Daoy (cell line): ENCODE measurements at places on chromosomes 3 and 15.

GRCh38 chr15:74541494-74542165, 610 bp downstream of the ARID3B start:
- DNase-seq = peak; percentile 76

DNA sequence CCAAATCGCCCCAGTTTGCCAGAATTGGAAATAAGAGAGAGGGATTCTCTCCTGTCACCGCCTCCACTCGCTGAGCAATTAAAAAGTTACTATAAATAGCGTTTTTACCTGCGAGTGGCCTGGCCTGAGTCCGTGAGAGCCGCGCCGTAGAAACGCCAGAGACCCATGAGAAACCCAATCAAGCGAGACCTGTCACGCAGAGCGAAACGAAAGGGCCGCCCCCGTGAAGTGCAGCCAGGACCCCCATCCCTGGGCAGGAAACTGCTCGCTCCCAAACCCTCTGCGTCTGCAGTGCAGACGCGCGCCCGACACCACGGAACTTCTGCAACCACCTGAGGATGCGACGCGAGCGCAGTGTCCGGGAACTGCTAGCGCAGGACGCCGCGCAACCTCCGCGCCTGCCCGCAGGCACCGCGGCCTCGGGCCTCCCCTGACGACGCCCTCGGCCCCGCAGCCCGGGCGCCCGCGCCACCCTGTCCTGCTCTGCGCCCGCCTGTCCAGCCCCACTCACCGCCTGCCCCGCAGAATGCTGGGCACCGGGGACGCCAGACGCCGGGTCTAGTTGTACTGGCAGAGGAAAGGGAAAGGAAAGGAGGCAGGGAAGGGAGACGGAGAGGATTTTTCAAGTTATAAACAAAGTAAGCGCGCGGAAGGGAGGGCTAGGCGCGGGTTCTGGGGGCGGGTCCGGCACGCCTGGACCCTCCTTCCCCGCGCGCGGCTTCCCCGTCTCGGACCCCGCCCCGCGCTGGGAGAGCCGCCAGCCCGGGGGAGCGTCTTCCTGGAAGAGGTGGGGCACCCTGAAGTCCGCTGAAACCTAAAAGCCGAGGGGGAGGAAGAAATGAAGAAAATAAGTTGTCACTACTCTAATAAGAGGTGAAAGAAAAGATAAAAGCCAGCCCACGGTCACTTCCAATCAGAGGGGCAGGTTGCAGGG, at the start of gene PLSCR4:
TSS of gene PLSCR4 (minus strand) at position 657 of the 934 bp plus-strand sequence. CDS start 29,034 bp downstream, outside the sequence.
- DNase-seq = peak; percentile 78

DNA sequence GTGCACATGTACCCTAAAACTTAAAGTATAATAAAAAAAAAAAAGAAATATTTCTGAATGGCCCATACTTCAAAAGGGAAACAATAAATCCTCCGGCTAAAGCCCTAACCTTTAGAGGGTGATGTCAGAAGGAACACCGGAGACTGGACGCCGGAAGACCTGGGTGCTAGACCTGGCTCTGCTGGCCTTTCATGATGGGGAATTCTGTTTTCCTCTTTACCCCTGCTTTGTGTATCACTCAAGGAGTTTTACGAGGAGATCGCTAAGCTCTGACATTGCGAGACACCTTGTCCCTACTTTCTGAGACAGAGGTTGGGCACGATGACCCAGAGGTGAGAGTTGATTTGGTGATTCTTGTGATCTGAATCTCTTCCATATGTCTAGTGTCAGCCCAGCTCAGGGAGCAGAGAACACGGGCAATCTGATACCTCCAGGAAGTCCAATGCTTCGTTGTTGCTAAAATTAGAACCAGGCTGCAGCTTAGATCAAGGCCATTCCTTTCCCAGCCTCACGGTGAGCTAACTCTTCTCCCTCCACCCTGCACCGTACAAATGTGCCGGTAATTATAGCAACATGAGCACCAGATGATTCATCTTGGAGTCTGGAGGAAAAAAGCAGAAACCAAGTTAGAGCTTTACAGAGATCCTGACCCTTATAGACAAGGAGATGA, 42.0 kb upstream of the CFAP161 start:
- DNase-seq = peak; percentile 90

GRCh38 chr3:190306513-190307163, 15.6 kb downstream of the CLDN1 start:
- no peak for DNase-seq

GRCh38 chr15:88284318-88284998, 27.9 kb upstream of the NTRK3 start:
- no peak for DNase-seq

- DNase-seq = peak; percentile 77
Observed at GRCh38 chr3:116445311-116445841, at the start of gene LSAMP. TSS of gene LSAMP (minus strand) at chr3:116445487.

- no peak for DNase-seq
Observed at GRCh38 chr15:34927726-34928125, 41.8 kb downstream of the AQR start.

DNA sequence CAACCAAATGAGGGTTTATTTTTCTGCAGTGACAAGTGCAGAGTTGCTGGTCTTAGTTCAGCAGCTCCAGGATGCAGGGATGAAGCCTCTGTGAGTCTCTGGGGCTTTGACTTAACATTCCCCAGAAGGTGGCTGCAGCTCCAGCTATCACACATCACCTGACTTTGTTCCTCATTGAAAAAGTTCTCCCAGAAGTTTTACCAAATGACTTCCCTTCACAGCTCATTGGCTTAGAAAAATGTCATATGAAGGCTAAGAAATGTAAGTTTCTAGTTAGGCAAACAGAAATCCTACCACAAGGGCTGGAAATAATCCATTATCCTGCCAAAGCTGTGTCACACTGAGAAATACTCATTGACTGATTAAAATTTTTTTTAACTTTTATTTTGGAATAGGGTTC, 184.9 kb downstream of the MINAR1 start:
- no peak for DNase-seq

- no peak for DNase-seq
Observed at GRCh38 chr3:108966773-108967172, 13.1 kb upstream of the GUCA1C start.

DNA sequence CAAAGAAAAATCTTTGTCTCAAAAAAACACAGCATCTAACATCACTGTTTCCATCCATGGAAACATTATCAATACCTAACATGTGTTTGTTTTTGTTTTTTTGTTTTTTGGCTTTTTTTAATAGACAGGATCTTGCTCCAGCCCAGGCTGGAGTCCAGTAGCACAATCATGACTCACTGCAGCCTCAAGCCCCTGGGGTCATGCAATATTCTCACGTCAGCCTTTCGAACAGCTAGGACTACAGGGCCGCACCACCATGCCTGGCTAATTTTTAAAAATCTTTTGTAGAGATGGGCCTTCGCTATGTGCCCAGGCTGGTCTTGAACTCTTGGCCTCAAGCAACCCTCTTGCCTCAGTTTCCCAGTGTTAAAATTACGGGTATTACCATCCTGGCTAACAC, 52.8 kb downstream of the RAF1 start:
- no peak for DNase-seq
